Stimulated activated CD4-positive, alpha-beta T cell treated with anti-CD3 and anti-CD28 coated beads, Interleukin-1b, Interleukin-23, amount 100 ng/mL, for 1 hour (primary cell): ENCODE measurements at places on chromosomes 4 and X.

DNA sequence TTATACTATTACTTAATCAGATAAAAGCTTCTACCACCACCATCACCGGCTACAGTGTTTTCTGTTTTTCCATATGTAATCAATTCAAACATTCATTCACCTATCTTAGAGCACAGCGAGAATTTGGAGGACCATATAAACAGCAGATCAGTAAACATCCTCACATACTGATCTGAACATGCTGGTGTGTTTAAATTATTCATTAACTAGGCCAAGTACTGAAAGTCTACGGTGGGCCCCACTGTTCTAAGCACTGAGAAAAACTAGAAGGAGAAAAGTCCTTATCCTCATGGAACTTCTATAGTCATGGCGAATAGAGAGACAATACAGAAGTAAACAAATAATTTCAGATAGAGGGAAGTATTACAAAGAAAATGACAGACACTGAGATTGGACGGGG is 176.6 kb downstream of the NR3C2 start:
- no peak for DNase-seq

DNA sequence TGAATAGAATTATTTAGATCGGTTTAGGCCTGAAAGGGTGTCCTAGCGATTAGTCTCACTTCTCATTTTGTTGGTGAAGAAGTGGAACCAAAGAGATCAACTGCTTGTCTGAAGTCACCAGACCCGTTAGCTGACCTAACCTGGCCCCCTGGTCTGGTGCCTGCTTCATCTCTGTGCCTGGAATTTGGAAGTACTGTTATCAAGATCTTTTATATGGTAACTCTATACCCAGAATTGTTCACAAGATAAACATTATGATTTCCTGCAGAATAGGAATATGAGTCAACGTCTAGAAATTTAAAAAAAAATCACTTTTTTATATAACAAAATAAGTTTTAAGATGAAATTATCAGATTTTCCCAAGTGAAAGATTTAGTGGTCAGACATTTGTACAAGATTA is 37.2 kb downstream of the LRP2BP start:
- no peak for DNase-seq

DNA sequence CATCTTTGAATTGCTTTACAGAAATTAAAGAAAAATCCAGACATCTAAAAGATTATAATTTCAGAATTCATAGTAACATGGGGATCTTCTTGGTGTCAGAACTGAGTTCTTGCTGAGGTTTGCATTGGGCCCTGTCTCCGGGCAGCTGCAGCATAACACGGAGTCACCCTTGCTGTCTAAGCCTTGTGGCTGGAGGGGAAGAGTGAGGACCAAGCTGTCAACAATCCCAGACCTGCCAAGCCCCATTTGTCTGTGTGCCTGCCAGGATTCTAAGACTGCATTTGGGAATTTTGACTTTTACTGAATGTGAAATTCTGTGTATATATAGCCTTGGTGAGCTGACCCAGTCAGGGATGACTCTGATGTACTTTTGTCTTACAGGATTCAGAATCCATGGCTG is 25.2 kb upstream of the NAP1L5 start:
- DNase-seq: no peak

DNA sequence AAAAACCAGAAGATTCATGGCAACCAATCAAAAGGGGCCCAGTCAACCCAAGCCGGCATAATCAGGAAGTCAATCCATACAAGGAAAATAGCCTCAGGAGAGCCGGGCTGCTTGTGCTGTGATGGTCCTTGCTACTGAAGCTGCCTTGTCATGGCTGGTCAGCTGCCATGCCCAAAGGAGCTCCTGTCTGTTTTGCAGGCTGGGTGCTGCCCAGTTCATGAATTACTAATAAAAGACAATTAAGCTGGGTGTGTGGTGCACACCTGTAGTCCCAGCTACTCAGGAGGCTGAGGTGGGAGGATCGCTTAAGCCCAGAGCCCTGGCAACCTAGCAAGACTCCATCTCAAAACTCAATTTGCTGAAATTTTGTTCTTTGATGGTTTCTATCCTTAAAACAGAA is 16.0 kb upstream of the CTBP1 start:
- no peak for DNase-seq

GRCh38 chrX:75273483-75273882 is 402 bp upstream of the UPRT start:
- no peak for DNase-seq

DNA sequence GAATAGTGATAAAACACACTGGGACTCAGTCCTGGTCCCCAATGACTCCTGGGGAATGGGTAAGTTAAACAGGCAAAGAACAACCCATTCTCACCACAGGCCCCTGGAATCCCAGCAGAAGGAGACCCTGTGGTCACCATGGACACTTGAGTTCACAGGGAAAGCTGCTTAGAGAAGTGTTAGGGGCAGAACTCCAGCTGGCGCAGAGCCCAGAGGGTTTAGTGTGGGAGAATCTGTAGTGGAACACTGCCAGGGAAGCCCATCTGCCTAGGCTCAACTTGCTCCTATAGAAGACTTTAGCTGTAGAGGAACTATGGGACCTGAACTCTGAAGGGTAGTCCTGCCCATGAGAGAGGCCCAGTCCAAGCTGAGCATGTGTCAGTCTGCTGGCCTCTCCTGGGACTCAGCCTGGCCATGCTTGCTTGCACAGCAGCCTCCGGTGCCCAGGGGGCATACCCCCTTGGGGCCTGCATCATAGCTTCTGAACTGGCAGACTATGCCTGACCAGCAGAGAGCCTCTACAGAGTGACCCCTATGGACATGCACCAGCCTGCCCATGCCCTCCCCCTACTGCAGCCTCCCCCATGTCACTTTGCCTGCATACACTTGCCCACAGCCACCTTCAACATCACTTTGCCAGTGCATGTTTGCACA is 343.5 kb downstream of the IDS start:
- DNase-seq: no peak

DNA sequence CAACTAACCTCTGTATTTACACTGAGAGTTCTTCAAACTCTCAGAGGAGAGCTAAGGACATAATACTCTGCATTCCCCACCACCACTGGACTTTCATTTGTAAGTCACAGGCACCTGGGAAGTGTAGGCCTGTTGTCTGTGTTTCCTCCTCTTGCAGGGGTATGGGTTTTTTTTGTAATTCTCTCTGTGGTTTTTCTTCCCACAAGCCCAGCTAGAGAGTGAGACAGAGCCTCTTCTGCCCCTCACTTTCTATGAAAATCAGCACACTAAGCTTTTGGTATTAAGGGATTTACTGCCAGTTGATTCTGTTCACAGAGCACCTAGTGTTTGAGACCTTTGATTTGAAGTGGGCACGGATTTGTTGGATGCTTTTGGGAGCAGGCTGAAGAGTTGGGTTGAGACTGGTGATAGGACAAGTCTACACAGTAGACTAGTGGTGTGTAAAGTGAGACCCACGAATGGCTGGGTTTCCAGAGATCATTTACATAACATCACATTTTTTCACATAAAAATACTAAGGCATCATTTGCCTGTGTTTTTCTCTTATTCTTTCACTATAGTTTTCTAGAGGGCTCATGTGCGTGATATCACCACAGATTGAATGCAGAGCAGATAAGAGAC is 28.9 kb upstream of the WDR17 start:
- DNase-seq: no peak
